Stimulated activated naive CD8-positive, alpha-beta T cell treated with anti-CD3 and anti-CD28 coated beads, Interleukin-15, Interleukin-2, amounts not matched to agents 100 U/mL and 50 U/mL, for 24 hours (primary cell): ENCODE measurements at places on chromosomes 5 and 9.
A peak's percentile ranks its signal among the peaks of the same experiment; 100 is the strongest.

DNA sequence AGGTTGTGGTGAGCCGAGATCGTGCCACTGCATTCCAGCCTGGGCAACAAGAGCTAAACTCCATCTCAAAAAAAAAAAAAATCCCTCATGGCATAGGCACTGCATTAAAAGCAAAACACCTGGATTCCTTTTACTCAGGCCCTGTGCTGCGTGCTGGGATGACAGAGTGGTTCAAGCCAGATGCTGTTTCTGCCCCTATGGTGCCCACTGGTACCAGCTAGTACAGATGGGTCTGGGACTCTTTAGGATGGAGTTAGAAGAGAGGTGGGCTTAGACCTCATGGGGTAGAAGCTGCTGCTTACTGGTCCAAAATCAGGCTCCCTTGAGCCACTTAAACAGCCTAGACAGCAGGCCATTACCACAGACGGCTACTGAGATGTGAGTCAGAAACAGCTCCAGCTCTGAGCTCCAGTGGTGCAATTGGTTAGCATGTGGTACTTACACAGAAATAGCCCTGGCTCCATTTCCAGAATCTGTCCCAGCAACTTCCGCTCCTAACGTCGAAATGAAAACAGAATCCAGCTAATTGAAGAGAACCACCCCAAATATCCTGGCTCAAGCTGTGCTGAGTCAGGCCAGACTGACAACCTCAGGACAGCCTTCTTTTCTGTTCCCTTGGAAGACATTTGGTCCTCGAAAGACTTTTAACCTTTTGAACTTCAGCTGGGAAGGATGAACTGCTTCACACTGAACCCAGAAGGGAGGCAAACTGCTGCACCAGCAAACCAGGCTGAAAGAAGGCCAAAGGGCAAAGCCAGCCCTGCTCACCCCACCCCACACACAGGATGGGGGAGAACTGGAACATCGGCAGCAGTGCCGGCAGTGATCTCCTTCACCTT is 15.5 kb downstream of the C5orf15 start:
- no peak for DNase-seq

DNA sequence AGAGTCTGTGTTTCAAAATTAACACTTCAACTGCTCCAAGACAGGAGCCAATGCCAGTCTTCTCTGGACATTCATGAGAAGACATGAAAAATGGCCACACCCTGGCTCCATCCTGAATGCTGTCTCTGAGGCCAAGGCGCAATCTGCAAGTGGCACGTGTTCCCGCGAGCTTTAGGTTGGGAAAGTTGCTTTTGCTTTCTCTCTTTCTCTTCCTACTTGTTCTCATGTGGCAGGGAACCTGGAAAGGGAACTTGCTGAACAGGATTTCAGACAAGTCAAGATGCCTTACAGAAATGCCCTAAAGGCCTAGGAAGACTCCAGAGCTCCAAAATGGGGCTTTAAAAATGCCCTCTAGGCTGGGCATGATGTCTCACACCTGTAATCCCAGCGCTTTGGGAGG is 91.9 kb upstream of the OTULINL start:
- no peak for DNase-seq

GRCh38 chr9:92724528-92725265 is 39.9 kb downstream of the BICD2 start:
- DNase-seq: no peak

DNA sequence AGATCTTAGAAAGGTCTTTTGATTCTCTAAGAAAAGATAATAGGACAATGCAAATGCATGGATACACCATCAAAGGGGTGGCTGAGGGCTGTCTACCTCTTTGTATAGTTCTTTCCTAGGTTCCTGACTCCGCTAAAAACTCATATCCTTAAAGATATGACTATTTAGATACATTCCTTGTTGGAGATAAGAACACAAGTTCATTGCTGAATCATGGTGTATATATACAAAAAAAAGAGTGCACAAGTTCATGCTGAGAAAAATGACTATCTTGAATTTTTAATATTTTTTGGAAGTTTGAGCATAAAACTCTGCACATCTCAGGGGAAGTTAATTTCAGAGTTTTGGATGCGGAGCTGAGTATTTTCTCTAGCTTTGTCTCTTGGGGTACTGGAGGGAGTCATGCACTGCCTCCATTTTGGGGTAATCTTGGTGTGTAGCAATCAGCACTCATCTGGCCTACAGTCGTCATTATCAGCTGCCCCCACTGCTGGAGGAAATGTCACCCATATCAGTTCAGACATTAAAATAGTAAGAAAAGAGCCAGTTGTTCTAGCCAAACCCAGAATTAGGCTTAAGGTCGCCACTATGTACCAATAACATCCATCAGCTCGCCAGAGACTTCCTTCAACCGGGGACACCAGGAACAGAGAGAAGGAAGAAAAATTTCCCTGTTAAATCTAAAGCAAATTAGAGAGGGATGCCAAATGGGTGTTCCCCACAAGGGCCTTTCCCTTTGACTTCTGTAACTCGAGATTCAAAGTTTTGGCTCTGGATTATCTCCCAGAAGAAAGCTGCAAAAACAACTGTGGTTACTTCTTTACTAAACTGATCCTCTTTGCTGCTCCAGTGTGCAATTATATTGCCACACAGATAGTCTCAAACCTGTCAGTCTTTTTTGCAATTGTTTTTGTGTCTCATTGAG is 49.0 kb downstream of the PTTG1 start:
- DNase-seq: no peak

GRCh38 chr9:93585695-93586094 is 9.3 kb downstream of the PHF2 start:
- no peak for DNase-seq

- DNase-seq: no peak
Observed at GRCh38 chr5:464843-465590, 22.0 kb downstream of the EXOC3 start.

GRCh38 chr5:76086095-76086494 is 2.9 kb downstream of the SV2C start:
- no peak for DNase-seq

DNA sequence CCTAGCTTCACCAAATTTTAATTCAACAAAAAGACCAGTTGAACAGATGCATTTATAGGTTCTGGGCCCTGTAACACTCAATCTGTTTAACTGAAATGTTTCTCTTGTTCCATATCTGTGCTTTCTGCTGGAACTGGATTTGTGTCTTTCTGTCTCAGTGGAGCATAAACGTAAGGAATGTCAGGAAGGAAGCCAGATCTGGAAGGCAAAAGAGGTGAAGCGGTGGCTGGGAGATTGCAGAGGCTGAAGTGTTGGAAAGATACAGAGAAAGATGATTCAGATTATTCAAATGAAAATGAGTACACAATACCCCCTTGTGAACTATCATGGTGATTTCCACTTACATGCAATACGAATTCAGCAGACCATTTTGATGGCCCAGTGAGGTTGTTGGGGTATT is 406.8 kb downstream of the BRINP1 start:
- DNase-seq: no peak

DNA sequence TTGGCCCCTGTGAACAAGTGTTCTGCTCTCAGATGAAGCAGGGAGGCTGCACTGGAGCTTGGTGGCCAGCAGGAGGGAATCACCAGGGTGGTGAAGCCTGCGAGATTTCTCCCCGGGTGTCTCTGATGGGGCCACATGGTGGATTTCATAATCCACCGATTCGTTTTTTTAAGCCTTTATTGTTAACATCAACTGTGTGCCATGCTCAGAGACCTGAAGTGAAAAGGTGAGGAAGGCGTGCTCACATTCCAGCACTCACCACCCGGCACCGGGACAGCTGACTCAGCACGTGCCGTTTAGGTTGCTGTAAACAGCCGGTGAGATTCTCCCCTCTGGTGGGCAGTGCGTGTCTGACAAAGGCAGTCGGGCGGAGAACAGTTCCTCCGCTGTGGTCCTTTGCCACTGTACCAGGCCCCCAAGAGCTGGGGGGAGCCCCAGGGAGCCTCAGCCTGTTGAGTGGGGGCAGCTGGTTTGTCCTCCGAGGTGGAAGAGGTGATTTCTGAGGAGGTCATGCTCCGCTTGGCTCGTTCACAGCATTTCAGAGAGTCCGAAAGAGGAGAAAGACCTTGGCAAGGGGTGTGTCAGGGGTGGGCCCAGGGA is 12.7 kb upstream of the AHRR start:
- DNase-seq: no peak

- no peak for DNase-seq
Observed at GRCh38 chr9:95572381-95573151, 55.8 kb upstream of the PTCH1 start.

DNA sequence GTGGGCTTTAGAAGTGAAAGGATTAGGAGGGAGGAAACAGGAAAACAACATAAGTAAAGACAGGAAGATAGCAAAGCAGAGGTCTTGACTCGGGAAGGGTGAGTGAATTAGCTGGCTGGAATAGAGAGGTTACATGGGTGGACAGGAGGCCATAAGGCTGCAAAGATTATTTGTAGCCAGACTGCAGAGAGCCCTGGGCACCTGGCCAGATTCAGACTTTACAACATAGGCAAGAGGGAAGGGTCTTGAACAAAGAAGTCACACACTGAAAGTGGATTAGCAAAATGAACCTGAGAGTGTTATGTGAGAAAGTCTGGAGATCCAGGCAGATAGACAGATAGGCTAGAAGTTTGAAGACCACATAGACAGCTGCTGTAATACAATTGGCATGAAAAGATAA is 29.7 kb upstream of the CER1 start:
- no peak for DNase-seq

- DNase-seq: no peak
Observed at GRCh38 chr9:120378680-120379079, 201.3 kb downstream of the CDK5RAP2 start.

DNA sequence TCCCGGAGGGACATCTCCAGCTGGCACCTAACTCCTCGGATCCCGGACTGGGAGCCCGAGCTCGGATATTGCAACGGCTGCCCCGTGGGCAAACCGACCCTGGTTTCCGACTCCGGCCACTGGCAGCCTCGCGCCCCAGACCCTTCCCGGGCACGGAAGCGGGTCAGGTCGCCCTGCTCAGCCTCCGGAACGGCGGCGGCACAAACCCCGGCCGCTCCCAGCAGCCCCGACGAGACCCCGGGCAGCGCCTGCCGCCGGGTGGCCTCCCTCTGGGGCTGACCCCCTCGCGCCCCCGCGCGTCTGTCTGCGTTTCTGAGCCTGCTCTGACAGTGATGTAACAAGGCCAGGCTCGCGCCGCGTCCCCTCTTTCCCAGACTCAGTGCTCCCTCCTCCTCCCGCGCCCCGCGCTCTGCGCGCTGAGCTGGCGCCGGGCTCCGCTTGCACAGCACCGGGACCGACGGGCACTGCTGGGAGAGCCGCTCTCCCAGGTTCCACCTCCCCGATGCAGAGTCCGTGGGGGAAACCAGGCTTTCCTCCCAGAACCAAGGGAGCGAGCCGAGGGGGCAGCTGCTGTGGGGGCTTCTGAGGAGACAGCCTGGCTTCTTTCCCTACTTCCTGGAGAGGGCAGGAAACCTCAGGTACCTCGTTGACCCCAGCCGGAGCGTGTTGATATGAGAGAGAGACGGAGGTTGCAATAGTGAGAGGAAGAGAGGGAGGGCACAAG is at the start of gene TMEM215:
TMEM215 (plus strand) TSS at position 373 of the 724 bp plus-strand sequence. CDS start 644 bp downstream, outside the sequence.
- no peak for DNase-seq

DNA sequence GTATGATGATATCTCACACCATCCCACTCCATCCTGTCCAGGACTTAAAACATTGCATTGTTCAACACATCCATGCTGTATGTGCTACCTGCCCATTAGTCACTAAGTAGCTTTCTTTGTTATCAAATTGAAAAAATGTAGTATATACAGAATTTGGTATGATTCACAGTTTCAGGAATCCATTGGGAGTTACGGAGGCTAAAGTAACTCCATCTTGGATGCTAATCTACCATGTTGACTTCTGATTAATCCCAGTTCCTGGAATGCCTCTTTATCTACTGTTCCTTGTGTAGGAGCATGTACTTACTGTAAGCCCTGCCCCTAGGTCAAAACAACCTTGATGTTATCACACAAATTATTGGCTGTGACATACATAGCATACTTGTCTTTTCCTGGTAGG is 38.9 kb upstream of the FOXB2 start:
- DNase-seq: no peak

DNA sequence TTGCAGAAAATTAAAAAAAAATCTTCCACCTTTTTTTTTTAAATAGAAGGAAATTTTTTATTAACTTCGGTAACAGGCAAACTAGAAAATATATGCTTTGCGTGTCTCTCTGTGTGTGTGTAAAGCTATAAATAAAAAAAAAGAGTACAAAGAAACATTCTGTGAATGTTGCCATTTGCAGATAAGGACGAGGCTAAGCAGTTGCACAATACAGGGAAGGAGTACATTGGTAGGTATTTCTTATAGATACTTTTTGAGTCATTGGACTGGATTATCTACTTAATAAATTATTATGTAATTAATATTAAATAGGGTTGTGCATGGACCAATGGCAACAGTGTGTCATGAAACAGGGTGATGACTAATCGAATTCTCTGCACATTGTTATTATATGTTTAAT is 102.4 kb downstream of the CAMK4 start:
- DNase-seq: no peak

- no peak for DNase-seq
Observed at GRCh38 chr5:96565582-96566265, 96.5 kb upstream of the CAST start.

DNA sequence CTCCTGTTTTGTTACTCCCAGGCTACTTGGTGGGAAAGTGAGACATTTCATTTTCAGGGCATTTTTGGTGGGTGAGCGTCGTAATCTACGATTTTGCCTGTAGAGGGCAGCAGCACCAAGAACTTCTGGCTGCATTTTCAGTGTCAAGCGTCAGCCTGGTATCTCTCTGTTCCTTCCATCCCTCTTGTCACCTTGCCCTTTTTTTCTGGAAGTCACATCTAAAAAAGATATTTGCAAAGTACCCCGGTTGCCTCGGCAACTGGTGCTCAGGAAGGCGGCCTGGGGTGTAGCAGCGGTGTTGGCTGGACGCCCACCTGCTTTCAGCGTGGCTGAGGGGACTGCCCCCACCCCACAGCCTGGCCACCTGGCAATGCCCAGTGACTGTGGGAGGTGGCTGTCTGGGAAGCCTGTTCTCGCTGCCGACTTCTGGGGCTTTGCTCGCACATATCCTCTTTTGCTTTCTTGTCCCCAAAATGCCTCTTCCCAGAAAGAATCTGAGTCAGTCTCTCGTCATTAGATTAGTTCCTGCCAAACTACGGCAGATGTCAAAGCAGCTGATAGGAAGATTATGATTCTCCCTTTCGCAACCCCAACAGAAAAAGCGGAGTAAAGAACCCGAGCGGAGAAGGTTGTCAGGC is 84.5 kb downstream of the ACER2 start:
- DNase-seq: peak; percentile 40
